ENCODE measurements at places on chromosomes 3 and 15.

- no peak for DNase-seq
Observed at GRCh38 chr3:100966049-100966491, 27.2 kb downstream of the ABI3BP start.

- no peak for DNase-seq
Observed at GRCh38 chr15:98713585-98714001, 65.3 kb downstream of the IGF1R start.

DNA sequence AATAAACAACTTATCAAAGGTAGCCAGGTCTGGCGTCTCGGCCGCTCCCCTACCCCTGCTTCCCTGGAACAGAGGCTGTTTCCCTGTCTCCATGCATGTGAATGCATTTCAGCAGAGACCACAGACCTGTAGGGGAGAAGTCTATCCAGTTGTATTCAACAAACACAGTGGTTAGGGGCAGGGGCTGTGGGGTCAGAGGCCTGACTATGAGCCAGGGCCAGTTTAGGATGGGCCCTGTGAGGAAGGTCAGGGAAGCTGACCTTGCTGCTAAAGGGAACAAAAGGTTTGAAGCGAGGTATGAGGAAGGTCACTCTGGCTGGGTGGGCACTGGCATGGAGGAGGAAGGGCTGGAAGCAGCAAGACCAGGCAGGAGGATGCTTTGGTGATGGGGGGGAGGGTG, 184.6 kb downstream of the XXYLT1 start:
- no peak for DNase-seq

DNA sequence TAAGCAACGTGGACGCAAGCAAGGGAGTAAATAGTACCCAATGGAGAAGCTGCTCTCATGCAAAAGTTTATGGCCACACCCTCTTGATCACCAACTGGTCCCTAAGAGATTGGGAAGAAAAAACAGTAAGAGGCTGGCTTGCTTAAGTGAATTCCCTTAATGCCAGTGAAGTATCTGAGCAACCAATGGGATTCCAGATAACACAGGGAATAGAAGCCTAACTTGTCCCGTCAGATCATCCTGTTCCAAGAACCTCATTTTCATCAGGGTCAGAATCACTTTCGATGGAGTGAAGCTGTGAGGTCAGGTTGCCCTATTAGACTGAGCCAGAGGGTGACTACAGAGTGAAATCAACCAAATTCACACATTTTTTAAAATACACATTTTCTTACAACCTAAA, 104.3 kb downstream of the CD47 start:
- DNase-seq, result no peak

GRCh38 chr3:65128346-65128745, 440.5 kb upstream of the ADAMTS9 start:
- no peak for DNase-seq

DNA sequence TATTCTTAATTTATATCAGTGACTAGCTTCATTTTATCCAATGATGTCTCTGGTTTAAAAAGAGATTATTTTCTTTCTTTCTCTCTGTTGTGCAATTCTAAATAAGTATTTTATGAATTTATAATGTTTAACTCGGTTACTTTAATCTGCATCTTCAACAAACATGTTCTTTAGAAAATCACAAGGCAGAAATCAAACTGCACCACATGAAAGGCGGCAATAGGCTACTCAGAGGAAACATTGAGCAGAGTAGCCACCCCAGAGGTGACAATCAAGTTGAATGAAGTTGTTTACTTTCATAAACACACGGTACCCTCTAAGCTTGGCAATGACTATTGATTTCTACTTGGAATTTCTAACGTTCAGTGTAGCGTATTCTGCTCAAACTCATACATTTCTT, 677.8 kb upstream of the ROBO1 start:
- no peak for DNase-seq
